ENCODE measurements at places on chromosomes 2 and 18.

- no peak for DNase-seq
Observed at GRCh38 chr2:218607436-218608115, at the start of gene PLCD4. Gene PLCD4, plus strand, starts transcription at chr2:218607899. Its CDS starts 7,841 bp downstream, at chr2:218615740.

- DNase-seq = no peak
Observed at GRCh38 chr18:79692056-79692455, 12.5 kb downstream of the CTDP1 start.

- no peak for DNase-seq
Observed at GRCh38 chr2:38763228-38763627, 12.1 kb upstream of the SRSF7 start.

DNA sequence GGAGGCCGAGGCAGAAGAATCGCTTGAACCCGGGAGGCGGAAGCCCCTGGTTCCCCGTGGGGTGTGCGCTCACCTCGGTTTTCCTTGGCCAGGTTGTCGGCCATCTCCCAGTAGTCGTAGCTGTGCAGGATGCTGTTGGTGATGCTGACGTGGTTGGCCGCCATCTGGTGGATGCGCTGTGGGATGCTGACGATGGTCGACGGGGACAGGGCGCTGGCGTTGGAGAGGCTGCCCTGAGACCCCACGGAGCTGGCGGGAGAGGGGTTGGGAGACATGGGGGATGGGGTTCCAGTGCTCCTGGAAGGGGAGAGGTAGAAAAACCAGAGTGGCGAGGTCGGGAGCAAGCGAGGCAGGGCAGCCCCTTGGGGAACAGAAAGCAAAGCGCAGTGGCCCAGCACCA lies 64.4 kb upstream of the REV1 start:
- no peak for DNase-seq

- no peak for DNase-seq
Observed at GRCh38 chr18:28903306-28903705, 726.4 kb upstream of the CDH2 start.

DNA sequence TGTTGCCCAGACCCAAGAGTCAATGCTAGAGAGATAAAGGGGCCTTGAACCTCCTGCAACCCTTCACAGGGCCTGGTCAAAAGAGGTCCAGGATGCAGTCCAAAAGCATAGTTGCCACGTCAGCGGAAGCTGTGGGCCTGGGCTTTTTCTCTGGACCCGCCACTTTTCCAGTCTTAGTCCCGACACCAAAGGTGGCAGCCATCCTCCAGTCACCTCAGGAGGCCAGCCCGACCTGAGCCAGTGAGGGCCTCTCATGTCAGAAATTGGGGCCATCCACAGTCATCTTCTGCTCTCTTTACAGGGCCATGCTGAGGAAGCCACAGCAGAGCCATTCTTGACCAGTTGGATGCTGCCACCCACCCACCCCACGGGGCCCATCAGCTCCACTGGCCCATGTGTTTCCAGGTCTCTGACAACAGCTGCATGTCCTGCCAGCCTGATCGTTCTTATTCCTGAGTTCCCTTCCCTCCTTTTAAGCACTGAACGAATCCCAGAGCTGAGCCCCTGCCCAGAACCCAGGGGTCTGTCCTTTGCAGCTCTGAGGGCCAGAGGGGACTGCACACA lies 34.1 kb upstream of the KLHL29 start:
- no peak for DNase-seq

DNA sequence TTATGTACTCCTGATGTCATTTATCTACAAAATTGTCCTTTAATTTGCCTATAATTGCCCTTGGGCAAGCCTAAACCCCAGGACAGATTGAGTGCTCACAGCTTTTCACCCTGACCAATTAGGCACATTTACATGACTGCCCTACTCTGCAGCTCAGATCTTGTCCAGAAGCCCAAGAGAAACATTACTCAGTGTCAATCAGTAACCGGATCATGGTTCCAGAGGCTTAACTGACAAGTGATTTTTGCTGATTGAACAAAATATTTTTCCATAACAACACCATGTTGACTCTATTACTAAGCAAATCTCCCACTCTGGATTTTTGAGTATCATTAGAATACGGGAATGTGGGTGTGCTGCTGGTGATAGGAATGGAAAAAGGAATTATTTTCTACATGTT lies 465.4 kb upstream of the TNP1 start:
- DNase-seq = peak; percentile 38

DNA sequence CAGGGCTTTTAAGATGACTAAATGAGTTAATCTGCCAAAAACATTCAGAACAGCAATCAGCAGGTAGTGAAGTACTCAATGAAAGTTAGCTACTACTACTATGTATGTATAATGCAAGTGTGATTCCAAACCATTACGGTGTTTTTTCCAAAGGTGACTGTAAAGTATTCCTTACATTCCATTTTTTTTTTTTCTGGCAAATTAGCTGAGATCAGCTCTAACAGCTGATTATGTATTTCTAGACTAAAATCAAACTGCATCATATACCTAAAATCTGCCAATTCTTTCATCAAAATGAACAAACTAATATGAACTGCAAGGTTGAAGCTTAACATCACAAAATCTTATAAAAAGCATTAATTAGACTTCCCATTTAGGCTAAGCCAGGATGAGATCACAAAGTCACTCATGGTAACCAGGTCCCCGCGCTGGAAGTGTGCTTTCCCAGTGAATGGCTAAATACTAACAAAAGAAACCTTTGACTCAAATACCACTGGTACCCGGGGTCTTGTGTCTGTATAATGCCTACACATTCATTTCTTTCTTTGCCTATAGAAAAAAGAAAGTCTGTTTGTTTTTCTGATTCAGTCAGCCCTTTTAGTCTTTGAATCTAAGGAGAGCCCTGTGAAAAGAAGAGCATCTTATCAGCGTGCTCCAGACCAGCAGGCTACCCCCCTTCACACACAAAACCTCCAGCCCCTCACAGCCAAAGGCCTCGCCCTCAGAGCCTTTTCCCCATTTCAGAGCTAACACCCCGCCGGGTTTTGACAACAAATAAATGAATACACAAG lies 88.3 kb downstream of the RBMS1 start:
- DNase-seq = no peak

DNA sequence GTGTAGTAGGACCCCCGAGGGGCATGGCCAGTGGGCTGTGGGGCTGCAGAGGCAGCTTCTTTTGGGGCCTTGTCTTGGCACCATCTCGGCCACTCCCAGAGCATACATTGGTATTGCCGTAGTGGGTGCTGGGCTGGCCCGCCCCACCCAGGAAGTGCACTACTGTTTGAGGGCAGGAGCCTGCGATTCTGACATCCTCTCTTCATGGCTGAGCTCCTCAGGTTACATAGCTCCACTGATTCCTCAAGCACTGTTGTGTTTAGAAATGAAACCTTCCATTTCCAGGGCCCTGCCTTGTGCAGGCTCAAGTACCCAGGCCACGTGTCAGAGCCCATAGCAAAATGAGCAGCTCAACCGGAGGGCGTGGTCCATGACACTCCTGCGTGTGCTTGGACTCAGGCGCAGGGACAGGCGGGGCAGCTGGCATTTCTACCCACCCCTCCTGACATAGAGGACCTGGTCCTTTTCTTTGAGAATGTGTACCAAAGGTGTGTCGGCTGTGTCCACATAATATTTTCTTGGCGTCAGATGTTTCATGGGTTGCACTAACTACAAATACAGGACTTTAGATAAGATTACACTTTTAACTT lies 67.9 kb downstream of the DGKD start:
- DNase-seq = no peak

GRCh38 chr2:159457589-159457988 lies 158.8 kb downstream of the BAZ2B start:
- DNase-seq = no peak

DNA sequence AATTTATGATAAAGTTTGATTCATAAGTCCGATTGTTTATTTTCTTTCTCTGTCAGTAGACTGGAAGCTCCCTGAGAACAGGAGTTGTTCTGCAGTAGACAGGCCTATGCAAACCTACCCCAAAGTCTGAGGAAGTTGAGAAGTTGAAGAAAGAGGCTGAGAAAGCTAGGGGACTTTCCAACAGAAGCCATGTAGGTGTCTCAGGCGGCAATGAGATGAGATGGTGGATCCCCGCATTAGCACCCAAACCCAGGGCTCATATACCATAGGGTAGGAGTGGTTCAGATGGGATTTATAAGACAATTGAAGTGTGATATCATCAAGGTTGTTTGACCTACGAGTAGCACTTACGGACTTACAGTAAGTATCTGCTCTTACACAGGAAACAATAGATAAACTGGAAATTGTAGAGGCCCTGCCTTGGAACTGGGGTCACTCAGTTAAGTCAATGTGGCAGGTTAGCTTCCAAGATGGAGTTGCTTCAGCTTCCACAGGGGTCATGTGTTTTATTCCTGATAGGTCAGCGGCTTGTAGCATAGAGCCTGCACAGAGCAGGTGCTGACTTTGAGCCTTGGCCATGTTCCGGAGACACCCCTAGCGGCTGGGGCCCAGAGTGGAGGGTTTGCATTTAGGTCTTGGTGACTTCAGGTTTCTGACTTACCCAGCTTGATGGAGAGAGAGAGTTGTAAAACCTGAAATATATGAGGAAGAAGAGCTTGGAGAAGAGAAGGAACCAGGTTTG lies 2.3 kb upstream of the PSD4 start:
- DNase-seq = no peak

DNA sequence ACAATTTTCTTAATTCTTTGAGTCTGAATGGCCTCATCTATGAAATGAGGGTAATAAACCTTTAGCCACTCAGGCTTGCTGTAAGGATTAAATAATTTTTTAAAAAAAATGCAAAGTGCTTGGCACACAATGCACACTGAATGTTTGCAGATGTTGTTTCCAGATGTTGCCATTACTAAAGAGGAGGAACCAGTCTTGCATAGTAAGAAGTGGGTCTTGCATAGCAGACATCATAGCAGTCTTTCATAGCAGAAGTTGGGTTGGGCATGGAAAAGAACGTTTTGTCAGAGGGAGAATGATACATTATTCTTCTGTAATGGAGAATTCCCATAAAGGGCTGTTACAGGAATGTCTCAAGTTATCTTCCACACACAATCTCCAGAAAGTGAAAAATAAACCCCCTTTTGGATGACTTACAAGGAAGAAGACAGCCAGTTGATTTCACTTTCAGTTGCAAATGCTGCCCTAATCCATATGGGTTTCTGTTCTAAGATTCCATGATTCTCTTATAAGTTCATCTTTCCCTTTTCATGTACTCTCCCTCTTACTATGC lies 327.7 kb downstream of the SUCLG1 start:
- no peak for DNase-seq

- no peak for DNase-seq
Observed at GRCh38 chr2:238895891-238896600, 48.2 kb downstream of the TWIST2 start.

DNA sequence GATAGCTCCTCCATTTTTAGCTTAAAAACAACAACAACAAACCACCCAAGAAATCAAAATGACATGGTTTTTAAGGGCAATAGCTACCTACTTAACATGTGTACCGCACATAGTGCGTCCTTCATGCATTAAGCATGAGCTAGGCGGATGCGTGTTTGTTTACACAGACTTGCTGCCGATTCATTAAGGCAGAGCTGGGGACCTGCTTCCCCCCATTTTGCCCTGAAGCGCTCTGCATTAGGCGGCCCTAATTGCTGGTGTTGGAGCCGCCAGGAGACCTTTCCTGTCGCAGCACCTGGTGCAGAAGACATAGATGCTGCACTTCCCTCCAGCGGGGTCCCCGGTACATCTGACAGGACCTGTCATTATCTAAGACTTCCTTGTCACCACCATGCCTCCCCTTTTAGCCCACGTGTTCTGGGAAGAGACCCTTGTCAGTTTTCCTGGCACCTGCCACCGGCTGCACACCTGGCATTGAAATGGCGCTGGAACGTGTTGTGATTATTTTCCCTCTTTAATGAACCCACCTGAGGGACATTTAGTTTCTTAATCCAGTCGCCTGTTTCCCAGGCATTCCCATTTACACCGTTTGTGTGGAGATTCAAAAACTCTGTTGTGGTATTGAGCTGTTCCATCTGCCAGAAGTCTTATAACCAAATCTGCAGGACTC lies 261.1 kb upstream of the RAB12 start:
- no peak for DNase-seq

DNA sequence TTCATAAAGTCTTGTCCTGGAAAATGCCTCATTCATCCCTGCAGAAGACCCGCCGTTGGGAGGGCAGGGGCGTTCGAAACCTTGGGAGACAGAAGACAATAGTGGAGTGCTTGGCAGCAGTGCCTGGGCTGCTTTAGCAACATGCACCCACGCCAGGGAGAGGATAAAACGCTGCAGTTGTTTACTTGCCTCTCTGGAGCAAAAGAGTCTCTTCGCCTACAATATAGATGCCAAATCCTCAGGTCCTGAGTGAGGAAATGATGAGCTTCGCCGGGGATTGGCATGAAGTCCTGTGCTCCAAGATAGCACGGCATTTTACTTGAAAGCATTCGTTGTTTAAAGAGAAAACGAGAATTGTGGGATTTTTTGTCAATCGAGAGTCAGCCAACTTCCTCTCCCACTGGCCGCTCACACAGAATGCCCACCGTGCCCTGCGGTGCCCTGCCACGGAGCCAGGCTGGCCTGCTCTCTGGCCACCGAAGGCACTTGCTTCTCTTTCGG lies 152.5 kb upstream of the POU3F3 start:
- DNase-seq = no peak

- DNase-seq = no peak
Observed at GRCh38 chr2:39141334-39142271, 20.8 kb upstream of the SOS1 start.

- peak; percentile 12 for DNase-seq
Observed at GRCh38 chr2:179020156-179020750, 29.7 kb downstream of the CCDC141 start.

DNA sequence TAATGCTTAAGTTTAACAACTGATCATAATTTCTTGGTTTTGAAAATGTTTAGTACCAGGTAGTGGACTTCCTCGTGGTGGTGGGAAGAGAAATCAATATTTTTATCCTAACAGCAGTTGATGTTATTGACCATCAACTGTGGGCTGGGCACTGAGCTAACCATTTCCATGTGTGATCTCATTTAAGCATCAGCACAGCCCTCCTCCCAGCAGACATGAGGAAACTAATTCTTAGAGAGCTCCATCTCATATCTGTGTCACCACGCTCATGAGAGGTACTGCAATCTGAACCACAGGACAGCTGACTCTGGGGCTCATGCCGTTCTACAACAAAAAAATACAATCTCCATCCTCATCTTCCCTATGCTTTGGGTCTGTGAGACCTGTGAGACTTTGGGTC lies 332.8 kb upstream of the RAB12 start:
- no peak for DNase-seq
